Activated T-cell treated with anti-CD3 and anti-CD28 coated beads, Interleukin-2, amount 50 U/mL, for 1 hour (primary cell): ENCODE measurements at places on chromosomes 13 and 19.

DNA sequence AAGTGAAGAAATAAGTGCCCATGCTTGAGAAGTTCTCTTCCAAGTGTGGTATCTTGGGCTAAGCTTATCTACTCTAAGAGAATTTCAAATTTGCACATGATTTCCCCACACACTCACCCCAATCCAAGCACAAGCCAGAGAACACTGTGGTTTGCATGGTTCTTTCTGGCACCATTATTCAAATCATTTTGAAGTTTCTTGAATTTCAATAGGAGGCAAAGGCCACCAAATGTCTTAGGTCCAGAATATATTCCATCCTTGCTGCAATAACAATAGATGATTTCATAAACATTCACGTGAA, 359.7 kb downstream of the IRS2 start:
- DNase-seq: no peak

GRCh38 chr13:48594096-48594815, 59.5 kb upstream of the CYSLTR2 start:
- no peak for DNase-seq

DNA sequence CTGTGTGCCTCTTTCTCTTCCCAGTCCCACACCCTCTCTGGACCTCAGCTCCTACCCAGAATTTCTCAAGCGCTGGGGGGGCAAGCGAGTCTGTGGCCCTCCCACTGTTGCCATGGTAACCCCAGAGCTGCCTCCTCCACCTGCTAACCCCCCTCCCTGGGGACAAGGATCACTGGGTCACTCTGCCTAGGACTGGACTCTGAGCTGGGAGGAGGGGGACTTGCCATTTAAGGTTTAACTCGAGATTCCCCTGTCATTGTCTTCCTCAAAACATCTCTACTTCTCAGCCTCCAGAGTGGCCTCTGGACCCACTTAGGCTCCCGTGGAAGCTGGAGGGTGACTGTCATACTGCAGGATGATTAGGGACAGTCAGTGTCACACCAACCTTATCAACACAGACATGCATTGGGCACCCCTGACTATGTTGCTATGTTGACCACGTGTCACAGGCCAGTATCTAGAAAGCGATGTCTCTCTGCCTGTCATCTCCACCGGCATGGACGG, 2.2 kb downstream of the PALM3 start:
- DNase-seq: no peak

DNA sequence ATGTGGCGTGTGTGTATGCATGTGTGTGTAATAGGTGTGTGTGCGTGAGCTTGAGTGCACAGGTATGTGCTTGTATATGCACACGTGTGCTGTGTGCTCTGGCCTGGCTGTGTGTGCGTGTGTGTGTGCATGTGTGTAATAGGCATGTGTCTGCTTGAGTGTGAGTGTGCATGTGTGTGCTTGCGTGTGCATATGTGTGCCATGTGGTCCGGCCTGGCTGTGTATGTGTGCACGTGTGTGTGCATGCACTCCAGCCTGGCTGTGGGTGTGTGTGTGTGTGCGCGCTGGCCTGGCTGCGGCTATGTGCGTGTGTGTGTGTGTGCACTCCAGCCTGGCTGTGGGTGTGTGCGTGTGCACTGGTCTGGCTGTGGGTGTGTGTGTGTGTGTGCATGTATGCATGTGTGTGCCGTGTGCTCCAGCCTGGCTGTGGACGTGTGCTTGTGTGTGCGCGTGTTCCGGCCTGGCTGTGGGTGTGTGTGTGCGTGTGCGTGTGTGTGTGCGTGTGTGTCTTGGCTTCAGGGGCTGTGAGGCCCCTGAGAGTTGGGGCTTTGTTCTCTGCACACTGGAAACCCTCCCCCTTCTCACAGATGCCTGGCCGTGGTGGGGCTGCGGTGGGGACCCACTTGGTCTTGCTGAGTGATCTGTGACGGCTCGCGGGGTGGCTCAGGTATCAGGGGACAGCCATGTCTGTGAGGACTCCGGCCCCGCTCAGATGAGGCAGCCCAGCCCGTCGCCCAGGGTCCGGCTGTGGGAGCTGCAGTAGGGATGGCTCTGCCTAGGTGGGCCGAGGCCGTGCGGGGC, 8.2 kb downstream of the SPPL2B start:
- no peak for DNase-seq

DNA sequence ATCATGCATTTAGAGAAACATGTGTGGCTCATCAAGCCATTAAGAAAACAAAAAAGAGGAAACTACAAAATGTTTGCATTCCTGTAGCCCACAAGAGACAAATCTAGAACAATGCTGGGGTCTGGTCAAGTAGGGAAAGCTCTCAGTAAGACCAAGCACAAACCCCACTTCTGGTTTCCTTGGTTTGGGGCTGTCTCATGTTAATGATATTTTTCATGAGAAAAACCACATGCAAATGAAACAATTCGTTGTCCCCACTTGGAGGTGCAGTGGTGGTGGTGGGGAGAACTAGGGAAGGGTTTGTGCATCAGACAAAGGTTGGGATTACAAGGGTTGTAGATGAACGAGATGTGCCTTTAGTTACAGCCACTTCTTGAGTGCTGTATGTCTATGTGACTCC, 7.0 kb upstream of the RB1 start:
- no peak for DNase-seq

DNA sequence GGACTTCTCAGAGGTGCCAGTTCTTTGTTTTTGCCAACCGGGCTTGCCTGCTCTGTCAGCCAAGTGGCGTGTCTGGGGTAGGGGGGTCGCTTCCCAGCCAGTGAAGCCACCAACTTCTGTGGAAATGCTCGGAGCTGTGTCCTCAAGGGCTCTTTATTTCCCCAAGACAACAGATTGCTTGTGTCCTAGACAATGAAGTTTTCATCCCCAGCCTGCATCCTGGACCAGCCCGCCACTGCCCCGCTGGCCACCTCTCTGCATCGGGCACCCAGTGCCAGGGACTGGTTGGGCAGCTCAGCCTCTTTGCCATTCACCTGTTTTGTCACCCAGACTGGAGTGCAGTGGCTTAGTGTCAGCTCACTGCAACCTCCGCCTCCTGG, 3.7 kb downstream of the RAB11B start:
- no peak for DNase-seq

DNA sequence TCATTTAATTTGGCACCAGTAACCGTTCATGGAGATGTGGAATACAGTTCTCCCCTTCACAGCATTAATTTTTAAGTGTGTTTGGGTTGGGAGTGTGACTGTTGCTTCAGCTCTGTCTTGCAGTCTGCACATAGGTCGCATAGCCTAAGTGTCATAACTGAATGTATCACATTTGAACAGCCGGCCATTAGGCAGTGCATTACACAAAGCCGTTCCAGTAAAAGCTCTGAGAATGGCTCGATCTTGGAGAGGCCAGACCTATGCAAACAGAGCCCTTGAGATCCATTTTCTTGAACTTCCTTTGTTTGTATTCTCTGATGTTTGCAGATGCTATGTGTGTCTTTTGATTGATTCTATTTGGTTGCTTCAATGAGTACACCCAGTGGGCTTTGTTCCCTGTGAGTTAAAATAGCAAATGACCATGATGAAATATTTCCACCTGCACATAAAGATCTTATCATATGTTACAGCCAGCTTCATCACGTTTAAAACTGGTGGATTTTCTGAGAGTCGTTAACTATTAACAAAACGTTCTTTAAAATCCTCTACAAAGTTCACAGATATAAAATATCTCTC, 1104.9 kb upstream of the SLC10A2 start:
- no peak for DNase-seq

DNA sequence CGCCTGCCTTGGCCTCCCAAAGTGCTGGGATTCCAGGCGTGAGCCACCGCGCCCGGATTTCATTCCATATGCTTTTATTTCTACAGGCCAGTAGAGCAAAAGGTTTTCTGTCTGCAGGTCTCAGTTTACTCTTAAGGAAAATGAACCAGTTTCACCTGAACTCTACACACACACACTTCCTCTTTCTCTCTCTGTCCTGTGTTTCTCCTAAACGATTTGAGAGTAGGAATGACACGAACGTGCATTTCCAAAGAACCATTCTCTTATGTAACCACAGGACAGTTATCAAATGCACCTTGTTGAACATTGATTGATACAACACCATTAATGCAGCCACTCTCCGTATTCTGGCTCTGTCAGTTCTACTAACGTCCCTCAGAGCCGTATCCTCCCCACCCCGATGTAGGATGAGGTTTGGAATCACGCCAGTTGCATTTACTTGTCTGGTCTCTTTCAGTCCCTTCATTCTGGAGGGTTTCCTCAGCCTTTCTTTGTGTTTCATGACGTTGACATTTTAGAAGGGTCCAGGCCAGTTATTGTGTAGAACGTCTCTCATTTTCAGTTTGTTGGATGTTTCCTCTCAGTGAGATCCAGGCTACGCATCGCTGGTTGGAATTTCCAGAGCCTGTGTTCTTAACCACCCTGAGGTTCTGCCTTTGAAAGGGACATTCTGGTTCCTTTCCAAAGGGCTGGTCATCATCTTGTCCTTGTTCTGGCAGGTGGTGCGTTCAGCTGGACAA, 36.0 kb downstream of the BICRA start:
- DNase-seq: no peak

- no peak for DNase-seq
These were observed 75.7 kb downstream of the DPF1 start for GRCh38 chr19:38148337-38148736.

DNA sequence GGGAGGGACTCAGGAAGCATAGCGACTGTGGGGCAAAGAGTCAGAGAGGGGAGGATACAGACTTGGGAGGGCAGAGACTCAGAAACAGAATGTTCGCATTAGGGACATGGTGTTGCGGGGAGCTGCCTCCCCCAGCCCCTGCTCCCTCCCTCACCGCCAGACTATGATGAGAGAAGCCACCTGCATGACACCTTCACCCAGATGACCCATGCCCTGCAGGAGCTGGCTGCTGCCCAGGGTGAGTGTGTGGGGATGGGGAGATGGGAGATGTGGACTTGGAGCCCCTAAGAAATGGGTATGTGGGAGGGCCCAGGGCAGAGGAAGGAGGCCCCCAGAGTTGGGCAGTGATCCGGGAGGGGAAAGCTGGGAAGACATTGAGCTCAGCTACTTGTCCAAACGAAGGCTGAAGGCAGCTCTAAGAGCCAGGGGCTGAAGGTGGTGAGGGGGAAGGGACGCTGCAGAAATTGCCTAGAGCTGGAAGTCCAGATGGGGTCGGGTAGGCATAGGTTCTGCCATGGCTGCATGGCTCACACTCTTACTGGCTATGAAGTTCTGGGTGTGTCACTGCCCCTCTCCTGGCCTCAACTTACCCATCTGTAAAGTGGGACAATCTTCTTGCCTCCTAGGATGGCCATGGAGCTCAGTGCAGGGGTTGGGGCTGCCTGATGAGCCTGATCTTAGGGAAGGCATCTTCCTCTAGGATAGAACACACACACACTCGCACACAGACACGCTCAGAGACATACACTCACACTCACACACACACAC, 1.4 kb downstream of the SPACA6 start:
- DNase-seq: no peak

- no peak for DNase-seq
These were observed 2.4 kb downstream of the DHX34 start for GRCh38 chr19:47351548-47351947.

- DNase-seq: no peak
These were observed 673.7 kb upstream of the MIR17HG start for GRCh38 chr13:90673746-90674145.

GRCh38 chr13:40189426-40189825, 477.0 kb downstream of the FOXO1 start:
- DNase-seq: no peak

- no peak for DNase-seq
These were observed 17.2 kb downstream of the BRSK1 start for GRCh38 chr19:55300886-55301458.

- no peak for DNase-seq
These were observed 52.3 kb upstream of the ATP12A start for GRCh38 chr13:24627946-24628345.

DNA sequence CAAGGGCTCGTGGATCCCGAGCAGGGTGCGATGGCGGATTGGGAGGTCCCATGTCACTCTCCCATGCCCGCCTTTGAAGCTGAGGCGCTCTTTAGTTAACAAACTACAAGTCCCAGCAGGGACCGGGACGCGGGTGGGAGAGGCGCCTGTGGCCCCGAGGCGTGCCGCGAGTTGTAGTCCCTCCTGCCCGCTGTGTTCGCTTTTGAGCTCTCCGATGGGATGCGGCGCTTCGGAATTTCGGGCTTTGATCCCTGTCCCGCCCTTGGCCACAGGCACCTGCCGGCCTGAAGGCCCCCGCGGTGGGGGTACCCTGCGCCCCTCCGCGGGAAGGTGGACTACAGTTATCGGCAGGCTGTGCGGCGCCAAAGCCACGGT, 11.0 kb downstream of the CYTH2 start:
- DNase-seq: peak; percentile 51

DNA sequence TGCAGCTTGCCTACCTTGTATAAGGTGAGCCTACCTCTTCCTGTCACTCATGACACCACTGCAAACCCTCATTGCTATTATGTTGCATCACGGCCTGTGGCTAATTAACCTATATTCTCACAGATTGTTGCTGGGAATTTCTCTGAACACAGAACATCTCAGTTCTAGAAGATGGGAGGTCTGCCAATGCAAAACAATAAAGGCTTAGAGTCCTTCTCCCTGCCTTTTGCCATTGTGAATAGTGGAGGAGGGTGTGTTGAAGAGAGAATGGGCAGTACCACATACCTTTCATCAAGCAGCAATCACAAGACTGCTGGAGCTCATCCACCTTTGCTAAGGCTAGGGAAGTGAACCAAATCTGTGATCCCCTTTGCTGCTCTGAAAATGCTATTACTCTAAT, 34.4 kb downstream of the WDFY2 start:
- no peak for DNase-seq

- no peak for DNase-seq
These were observed 93.9 kb downstream of the GADD45B start for GRCh38 chr19:2569596-2570465.

DNA sequence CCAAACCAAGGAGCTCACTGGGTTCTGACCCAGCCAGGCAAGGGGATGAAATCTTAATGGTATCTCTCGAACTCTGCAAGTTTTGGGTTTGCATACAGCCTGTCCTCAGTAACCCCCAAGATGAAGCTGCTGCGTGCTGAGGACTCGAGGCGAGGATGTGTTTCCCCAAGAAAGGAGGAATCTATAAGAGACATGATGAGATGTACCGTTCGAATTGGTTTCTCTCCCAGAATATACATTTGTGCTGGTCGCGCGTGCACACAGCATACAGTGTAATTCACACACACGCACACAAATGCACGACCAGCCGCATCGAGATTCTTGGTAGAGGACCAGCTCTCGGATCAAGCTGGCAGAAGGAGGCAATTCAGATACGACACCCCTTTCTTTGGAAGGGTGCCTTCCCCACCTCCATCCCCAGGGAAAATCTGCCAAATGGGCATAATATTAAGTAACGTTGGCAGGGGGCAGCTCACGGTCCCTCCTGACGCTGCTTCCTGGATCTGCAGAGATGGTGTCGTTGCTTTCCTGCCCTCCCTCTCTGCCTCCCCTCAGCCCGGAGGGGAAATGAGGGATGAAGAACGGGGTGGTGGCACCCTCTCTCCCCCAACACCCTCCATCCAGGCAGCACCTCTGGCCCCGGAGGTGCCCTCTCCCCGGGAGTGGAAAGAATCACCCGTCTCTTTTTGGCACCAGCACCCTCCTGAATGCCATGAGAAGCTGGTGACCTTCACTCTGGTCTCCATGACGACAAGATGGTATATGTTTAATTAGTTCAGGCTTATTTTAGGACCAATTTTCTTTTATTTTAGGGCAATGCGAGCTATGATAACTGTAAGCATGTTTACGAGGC, 310.2 kb downstream of the ZNF536 start:
- DNase-seq: no peak
